KBM-7 (cell line): ENCODE measurements at places on chromosomes 7 and 10.

GRCh38 chr10:69802424-69803161, 887 bp downstream of the COL13A1 start:
- no peak for DNase-seq

- no peak for DNase-seq
Measured at GRCh38 chr7:24372961-24373955, 89.3 kb downstream of the NPY start.

DNA sequence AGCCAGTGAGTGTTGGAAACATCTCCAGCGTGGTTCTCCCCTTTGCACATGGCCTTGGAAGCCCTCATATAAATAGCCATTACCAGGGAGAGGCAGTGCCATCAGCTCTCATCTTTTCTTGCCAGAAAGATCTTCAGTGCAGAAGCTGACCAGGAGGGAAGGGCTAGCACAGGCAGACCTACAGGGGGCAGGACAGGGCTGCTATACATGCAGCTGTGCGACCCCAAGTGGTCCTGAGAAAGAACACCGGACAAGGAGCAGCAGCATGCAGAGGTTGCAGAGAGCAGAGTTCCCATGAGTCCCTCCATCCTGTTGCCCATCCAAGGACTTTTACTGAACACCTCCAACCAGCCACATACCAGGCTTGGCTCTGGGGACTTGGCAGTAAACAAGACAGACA, 17.1 kb downstream of the GRID1 start:
- DNase-seq, result peak; percentile 49

- no peak for DNase-seq
Measured at GRCh38 chr7:20232848-20233247, 15.7 kb upstream of the MACC1 start.

- DNase-seq, result no peak
Measured at GRCh38 chr10:65312876-65313275, 1613.0 kb upstream of the LRRTM3 start.

DNA sequence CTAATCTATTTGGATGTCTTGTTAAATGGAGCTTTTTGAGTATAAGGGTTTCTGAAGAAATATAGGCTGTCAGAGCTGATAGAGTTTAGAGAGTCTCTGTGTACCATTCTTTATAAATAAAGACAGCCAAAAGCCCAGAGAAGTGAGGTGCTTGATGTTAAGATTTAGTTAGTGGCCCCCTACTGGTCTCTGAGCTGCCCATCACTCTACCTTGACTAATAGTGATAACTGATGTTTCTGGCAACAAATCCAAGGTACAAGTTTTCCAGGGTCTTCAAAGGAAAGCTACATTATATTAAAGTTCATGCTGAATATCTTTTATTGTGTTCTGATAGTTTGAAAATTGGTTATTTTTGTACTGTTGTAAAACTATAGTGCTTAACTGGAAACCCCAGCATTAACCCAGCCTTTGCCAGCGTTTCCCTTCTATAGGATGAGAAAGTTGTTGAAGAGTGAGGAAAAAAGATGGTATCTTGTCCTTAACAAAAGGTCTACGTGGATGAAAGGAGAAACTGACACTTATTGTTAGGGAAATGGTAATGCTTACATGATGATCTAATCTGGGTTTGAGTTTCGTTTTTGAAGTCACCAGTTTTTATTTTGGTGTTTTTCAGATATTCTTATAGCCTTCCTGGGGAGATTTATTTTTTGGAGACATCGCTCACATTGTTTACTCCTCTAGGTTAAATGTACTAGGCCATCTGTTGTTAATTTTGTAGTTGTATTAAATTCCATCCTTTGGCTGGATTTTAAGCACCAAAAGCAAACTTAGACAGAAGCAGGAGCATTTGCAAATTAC, 79.0 kb downstream of the AUTS2 start:
- DNase-seq, result no peak

- peak; percentile 17 for DNase-seq
Measured at GRCh38 chr10:97067716-97068391, 117.9 kb downstream of the SLIT1 start.

GRCh38 chr7:7965301-7965700, 3.3 kb upstream of the GLCCI1 start:
- DNase-seq, result no peak

- no peak for DNase-seq
Measured at GRCh38 chr10:132842397-132842796, 56.5 kb upstream of the NKX6-2 start.

- DNase-seq, result no peak
Measured at GRCh38 chr10:76149602-76150138, 718.2 kb downstream of the LRMDA start.

- DNase-seq, result no peak
Measured at GRCh38 chr7:70894799-70895198, 237.1 kb upstream of the GALNT17 start.

GRCh38 chr7:97639036-97639435, 92.8 kb upstream of the TAC1 start:
- DNase-seq, result no peak

GRCh38 chr10:132649651-132650360, 112.2 kb downstream of the INPP5A start:
- DNase-seq, result no peak

GRCh38 chr7:133529861-133530260, 277.0 kb downstream of the EXOC4 start:
- DNase-seq, result no peak

DNA sequence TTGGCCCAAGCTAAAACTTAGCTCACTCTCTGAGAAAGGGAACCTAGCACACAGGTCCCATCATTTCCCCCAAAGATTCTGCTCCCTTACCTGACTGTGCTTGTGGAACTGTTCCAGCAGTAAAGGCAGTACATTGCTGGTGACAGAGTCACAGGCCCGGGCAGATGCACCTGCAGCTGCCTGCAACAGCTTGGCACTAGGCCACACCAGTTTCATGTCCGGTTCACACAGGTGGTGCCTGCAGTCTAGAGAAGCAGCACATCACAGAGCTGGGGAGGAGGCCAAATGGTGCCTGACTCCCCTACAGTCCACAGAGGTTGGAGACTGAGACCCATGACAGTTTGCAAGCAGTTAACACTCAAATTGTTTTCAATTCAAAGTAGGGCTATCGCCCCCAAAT, 22.2 kb downstream of the ZDHHC16 start:
- no peak for DNase-seq

- peak; percentile 83 for DNase-seq
Measured at GRCh38 chr7:75795831-75796285, 17.7 kb downstream of the CCL24 start.

GRCh38 chr10:92407305-92408016, 116.5 kb downstream of the MARCHF5 start:
- no peak for DNase-seq

- no peak for DNase-seq
Measured at GRCh38 chr10:282294-283139, 147.3 kb downstream of the ZMYND11 start.

GRCh38 chr7:37216156-37216852, 232.4 kb downstream of the ELMO1 start:
- peak; percentile 64 for DNase-seq

GRCh38 chr10:77892021-77892739, 34.4 kb downstream of the DLG5 start:
- DNase-seq, result no peak

DNA sequence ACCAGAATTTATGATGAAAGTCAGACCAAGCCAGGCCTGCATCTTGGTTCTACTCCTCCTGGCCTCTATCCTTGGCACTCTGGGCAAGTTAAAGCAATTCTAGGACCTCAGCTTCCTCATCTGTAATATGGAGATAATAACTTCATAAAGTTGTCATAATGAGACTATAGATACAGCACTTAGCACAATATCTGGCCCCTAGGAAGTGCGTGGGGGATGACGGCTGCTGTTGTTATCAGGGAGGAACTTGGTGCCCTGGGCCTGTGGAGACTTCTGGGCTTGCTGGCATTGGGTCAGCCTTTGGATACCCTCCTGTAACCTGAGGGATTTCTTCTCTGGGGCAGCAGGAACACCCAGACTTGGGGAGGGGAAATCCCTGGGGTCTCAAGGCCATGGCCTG, 27.6 kb downstream of the PFKFB3 start:
- no peak for DNase-seq

DNA sequence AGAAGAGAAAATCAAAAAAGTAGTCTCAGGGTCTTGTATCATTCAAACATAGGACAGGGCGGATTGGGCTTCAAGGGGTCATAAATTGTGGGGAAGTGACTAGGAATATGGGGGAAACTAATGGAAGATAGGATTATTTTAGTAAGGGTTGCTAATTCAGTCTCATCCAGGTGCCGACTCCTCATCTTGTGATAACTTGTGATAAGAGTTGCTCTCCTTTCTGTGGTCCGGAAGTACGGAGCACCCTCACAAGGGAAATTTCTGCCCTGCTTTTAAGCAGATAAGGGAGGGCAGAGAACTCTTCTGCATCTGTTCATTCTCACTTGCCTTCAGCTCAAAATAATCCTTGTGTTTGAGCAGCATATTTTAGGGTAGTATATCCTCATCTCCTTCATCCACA, 436.4 kb upstream of the LRGUK start:
- no peak for DNase-seq

DNA sequence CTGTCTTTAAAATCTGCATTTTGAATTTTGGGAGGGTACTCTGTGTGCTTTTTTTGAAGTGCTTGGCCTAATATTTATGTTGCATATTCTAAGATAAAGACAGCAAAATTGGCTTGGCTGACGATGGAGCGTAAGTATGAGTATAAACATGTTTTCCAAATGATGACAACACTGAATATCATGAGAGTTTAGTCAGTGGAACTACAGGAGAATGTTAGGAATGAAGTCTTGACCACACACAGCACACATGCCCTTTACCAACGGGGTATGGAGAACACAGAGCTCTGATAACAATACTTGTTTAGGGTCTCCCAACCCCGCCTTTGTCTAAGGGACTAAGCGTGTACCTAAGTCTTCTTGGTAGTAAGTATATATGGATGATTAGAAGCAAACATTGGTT, 253.9 kb upstream of the FZD8 start:
- no peak for DNase-seq

DNA sequence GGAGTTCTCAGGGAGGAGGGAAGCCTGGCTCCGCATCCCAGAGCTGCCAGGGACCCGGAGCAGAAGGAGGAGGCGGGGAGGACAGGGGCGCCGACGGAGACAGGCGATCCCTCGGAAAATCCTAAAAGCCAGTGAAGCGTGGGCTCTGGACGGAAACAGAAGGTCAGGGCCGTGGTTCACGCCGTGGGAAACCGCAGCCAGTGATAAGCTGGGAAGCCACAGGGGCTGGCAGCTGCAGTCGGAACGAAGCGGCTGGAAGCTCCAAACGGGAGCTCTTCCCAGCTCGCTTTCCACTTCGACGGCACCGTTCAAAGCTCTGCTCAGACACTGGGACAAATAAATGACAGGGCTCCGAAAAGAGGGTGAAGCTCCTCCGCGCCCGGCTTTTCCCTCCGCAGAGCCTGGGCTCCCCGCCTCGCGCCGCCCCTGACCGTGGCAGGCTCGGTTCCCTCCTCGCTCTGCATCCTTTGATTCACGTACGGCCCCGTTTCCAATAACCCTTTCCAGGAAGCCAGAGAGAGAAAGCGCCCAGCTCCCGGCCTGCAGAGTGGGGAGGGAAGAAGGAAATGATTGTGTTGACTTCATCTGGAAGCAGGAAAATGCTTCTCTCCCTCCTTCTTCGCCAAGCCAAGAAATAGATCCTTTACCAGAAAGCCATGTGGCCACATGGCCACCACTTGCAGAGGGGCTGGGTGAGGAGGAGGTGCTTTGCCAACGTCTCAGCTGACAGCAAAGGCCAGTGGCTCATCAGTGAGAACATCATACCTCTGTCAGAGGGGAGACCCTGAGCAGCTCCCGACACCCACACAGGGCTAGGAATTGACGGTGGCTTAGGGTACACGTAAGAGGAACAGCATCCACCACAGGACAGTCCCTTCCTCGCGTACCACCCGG, 57.4 kb downstream of the ADRB1 start:
- DNase-seq, result peak; percentile 65

GRCh38 chr10:7836571-7836970, 18.3 kb downstream of the TAF3 start:
- DNase-seq, result no peak

DNA sequence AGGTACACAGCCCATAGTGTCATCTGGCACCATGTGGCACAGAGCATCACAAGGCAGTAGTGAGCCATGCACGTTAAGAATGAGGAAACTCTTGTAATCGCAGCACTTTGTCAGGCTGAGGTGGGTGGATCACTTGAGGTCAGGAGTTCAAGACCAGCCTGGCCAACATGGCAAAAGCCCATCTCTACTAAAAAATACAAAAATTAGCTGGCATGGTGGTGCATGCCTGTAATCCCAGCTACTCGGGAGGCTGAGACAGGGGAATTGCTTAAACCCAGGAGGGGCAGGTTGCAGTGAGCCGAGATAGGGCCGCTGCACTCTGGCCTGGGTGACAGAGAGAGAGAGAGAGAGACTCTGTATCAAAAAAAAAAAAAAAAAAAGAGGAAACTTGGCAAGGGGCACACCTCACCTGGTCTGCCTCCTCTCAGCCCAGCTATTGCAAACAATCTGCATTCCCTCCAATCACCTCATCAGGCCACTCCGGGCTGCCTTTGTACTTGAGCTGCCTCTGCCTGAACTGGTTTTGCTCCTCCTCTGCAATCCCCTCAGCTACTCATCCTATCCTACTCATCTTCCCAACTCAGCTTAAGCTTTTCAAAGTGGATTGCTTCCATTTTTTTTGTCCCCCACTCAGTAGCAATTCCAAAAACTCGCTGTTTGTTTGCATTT, 46.0 kb upstream of the OPTN start:
- DNase-seq, result no peak

DNA sequence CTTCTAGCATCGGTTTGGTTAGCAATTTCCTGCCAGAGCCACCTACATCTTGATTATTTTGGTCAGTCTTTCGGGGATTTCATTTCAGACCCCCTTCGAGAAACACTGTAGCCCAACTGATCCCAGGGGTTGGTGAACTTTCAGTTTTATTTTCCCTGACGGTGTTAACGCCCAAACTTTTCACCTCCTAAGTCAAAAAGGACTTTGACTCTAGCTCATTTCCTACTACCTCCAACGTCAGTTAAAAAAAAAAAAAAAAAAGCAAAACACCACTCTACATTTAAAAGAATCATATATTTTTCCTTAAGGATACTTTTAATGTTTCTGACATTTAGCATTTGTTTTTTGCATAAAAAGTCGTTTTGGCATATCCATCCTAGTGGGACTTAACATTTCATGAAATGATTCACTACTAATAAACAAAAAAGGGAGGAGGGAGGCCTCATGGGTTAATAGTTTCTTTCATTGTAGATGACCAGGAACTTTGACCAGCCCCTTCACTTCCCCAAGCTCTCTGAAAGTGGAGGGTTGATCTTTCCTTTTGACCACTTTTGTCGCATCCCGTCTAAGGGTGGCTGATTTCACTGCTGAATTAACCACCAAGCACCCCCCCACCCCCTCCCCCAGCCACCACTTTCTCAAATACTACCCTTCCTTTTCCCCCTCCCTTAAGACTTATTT, 764 bp upstream of the TCF7L2 start:
- DNase-seq, result no peak

GRCh38 chr10:131577178-131577555, 265.6 kb upstream of the TCERG1L start:
- DNase-seq, result no peak
